Mesothelial cell of epicardium (in vitro differentiated cells): ENCODE measurements at places on chromosomes 1 and 21. TPM values are rescaled to one million over a fixed set of nuclear protein-coding genes. Genes with fewer than 3 reads are reported as not detected.

TCEANC2 gene
- 6.8 to 9.2 TPM (median 7.8 TPM) in 3 replicates for total RNA-seq

DNA sequence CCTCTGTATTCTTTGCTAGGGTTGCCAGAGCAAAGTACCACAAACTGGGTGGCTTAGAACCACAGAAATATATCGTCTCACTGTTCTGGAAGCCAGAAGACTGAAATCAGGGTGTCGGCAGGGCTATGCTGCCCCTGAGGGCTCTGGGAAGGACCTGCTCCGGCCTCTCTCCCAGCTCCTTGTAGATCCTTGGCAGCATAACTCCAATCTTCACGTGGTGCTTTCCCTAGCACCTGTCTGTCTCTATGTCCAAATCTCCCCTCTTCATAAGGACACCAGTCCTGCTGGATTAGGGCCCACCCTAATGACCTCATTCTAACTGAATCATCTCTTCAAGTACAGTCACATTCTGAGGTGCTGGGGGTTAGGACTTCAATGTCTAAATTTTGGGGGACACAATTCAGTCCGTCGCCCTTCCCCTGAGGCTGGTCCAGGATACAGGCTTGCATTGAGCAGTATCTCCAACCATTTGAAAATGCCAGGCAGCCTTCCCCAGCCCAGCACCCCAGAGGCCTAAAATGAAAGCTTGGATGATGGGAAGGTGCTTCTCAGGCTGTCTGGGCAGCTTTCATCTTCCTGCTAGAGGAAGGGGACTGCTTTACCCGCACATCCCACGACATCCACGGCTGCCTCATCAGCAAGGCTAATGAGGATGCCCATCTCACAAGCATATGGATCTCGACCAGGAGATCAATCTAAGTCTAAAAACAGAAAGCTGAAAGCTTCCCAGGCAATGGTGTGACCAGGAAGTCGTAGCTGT is 24.7 kb downstream of the TRIM67 start:
- DNase-seq: no peak

DNA sequence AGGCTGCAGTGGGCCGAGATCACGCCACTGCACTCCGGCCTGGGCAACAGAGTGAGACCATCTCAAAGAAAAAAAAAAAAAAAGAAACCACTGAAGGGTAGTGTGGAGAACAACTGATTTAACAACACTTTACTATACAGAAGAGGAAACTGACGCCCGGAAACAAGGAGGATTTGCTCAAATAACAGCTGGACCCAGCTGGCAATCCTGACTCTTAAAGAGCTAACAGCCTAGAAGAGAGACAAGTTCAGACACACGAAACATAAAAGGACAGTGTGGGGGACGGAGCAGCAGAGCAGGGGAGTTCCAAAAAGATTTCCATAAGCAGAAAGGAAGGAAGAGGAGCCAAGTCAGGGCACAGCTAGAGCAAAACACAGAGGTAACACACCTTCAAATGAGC is 4.4 kb downstream of the ECHDC2 start:
- no peak for DNase-seq

GRCh38 chr1:44500181-44501046 is 95.4 kb downstream of the RNF220 start:
- DNase-seq: peak; percentile 40
